Stimulated activated CD4-positive, alpha-beta T cell treated with anti-CD3 and anti-CD28 coated beads, Interleukin-12 subunit alpha, Interleukin-12 subunit beta, amount 100 ng/mL, for 4 hours (primary cell): ENCODE measurements at places on chromosomes 4 and X.

DNA sequence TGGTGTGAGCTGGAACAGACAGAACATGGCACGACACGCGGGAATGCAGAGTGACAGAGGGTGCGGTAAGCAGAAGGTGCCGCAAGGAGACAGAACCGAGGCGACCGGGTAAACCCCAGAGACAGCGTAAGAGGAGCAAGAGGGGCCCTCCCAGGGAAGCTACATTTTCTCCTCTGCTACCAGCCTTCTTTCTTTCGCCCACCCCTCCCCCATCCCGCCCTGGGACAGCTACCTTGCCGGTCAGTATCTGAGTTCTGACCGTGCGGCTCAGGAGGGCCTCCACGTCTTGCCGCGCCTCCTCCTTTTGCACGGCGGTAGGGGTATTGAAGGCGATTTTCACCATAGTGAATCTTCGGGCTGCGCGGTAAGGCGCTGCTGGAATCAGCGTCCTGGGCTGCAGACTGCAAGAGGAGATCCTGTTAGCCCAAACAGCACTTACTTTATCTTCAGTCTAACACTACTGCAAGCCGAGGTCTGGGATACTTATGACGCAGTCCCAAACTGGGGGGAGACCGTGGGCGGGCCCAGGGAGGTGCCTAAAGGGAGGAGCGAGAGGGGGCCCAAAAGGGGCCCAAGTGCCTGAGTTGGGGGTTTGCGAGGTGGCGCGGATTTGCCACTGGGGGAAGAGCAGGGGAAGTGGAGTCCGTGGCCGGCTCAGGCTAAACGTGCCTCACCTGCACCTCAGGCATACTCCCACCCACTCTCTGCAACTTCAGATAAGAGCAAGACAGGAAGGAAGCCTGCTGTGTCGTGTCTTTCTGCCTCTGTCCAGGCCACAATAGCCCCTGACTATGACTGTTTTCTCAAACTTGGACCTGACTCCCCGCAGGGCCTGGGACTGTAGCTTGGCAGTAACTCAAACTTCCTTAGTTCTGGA is at the start of gene ITM2A:
ITM2A (minus strand) TSS at position 462 of the 877 bp plus-strand sequence; CDS start at position 343, 119 bp downstream.
- DNase-seq, result peak; percentile 53

DNA sequence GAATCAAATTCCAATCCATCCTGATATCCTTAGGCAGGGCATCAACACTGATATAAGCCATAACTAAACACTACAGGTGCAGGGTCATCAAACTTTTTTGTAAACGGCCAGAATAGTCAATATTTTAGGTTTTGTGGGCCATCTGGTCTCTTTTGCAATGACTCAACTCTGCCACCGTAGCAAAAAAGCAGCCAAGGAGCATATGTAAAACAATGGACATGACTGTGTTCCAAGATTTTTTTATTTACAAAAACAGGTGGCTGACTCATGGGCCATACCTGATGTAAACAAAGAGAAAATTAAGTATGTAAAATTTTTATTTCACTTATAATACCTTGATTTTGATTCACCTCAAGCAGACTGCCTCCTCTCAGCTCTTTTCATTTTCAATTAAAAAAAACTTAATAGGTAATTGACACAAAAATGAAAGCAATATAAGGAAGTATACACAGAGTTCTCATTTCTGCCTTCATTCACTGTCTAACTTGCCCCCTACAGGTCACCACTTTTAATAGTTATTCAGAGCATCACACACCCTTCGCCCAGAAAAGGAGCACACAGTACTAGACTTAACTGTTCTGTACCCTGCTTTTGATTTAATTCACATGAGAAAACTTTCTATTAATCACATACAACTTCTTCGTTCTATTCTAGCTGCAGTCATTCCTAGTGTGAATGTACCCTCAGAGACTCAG is 35.3 kb upstream of the GPM6B start:
- no peak for DNase-seq

GRCh38 chr4:189940178-189941004 is at the start of gene FRG1:
FRG1 (plus strand) TSS chr4:189940872; CDS start chr4:189941010, 138 bp downstream.
- peak; percentile 97 for DNase-seq

- no peak for DNase-seq
These were observed 22.8 kb upstream of the KIAA1210 start for GRCh38 chrX:119150163-119151050.

- no peak for DNase-seq
These were observed 28.5 kb upstream of the SLC25A6 start for GRCh38 chrX:1420371-1420770.

- DNase-seq, result no peak
These were observed 113.8 kb downstream of the ADRA2C start for GRCh38 chr4:3879681-3880614.

- DNase-seq, result no peak
These were observed 44.4 kb downstream of the BBS12 start for GRCh38 chr4:122776916-122777315.

DNA sequence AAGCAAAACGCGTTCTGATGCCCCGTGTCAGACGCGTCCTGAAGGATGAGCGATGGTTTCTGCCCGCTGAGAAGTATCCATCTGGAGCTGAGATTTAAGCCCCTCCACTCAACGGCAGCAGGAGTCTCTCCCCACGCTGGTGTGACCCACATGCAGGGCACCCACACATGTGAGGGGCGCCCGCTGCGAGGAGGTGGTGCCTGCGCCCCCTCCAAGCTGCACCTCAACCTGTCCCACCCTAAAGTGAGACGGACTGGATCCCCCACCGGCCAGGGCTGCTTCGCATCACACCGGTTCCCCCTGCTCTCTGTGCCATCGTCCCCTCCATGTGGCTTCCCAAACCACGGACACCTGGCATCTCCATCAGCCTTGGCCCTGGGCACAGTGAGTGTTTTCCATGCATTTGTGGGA is 4.5 kb upstream of the PDE6B start:
- no peak for DNase-seq

GRCh38 chr4:1052231-1052671 is 40.8 kb downstream of the FGFRL1 start:
- DNase-seq, result no peak
